ENCODE measurements at places on chromosomes 7 and 10.

- DNase-seq, result peak; percentile 84
Measured at GRCh38 chr7:118372530-118372929, 148.0 kb downstream of the ANKRD7 start.

DNA sequence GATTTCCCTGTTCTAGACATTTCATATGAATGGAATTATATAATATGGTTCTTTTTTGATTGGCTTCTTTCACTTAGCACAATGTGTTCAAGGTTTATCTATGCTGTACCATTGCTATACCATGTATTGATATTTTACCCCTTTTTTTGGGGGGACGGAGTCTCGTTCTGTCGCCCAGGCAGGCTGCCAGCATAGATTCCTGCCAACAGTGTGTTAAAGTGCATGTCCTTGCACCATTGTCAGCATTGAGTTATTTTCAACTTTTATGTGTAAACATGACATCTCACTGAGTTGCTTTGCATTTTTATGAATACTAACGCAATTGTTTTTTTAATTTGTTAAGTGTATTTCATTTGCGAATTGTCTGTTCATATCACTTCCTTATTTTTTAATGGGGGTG, 4.9 kb downstream of the ABCC2 start:
- DNase-seq, result no peak

- no peak for DNase-seq
Measured at GRCh38 chr7:101788517-101788916, 28.9 kb upstream of the CUX1 start.

DNA sequence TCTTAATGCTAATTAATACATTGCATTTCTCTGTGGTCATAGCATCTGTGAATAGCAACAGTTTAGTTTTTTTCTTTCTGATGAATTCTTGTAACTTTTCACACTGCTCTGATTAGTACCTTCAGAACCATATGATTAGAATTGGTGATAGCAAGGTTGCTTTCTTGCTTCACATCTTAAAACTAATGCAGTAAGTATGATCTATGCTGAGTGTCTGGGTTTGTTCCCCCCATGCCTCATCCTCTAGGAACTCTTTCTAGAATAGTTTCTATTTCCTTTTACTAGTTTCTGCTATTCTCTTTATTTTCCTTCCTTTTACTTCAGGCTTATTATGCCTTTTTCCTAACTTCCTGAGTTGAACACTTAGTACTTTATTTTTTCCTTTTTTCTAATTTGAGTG, 32.4 kb downstream of the TES start:
- no peak for DNase-seq

DNA sequence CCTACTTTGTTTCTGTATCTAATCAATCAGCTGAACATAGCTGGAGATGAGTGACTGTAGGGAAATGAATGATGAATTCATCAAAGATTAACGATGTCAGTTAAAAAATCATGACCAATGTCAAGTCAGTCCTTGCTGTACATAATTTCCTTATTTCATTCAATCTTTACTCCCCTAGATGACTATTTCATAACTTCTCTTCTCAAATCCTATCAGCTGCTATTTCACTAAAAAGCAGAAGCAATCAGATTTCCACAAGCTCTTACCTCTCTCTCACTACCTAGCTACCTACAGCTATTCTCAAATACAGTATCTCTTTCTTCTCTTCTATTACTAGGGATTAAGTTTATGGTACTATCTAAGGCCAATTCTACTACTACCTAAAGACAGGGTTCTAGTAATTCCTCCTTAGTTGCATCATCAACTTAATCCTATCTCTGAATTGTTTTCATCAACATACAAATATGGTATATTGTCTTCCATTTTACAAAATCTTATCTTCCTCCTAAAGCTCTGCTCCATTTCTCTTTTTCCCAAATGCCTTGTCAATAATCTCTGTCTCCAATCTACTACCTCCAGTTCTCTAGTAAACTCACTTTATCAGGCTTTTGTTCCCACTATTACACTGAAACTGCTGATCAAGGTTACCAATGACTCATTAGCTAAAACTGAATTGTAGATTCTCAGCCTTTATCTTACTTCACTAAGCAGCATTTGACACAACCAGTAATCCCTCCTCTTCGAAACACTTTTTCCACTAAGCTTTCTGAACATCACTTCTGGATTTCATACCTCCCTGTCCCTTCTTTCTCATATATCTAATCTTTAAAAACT, 28.4 kb downstream of the JMJD1C start:
- peak; percentile 61 for DNase-seq

GRCh38 chr7:98286093-98286539, 4.6 kb downstream of the BRI3 start:
- DNase-seq, result no peak

DNA sequence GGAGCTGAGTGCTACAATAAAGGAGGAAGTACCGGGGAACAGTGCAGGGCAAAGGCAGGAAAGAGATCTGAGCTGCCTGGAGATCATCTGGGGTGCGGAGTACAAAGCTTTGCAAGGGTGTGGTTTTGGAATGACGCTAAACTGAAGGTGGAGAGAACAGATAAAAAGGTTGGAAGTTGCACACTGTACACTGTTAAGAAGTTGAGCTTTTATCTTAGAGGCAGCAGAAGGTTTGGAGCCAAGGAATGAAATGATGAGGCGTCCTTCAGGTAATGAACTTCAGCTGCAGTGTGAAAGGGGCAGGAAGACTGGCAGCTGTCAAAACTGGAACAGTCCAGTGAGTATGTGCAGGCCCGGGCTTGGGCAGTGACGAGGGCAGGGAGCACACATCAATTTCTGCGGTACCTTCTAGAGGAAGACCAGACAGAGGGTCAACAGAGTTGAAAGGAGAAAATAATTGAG, 7.2 kb upstream of the ANKRD61 start:
- no peak for DNase-seq

GRCh38 chr7:122942059-122942458, 53.4 kb downstream of the TAS2R16 start:
- DNase-seq, result no peak
